ENCODE measurements at places on chromosomes 16 and 17.

- DNase-seq, result no peak
Observed at GRCh38 chr16:48215738-48216137, 28.4 kb upstream of the LONP2 start.

GRCh38 chr17:10200645-10201044, 2.2 kb upstream of the GAS7 start:
- no peak for DNase-seq

DNA sequence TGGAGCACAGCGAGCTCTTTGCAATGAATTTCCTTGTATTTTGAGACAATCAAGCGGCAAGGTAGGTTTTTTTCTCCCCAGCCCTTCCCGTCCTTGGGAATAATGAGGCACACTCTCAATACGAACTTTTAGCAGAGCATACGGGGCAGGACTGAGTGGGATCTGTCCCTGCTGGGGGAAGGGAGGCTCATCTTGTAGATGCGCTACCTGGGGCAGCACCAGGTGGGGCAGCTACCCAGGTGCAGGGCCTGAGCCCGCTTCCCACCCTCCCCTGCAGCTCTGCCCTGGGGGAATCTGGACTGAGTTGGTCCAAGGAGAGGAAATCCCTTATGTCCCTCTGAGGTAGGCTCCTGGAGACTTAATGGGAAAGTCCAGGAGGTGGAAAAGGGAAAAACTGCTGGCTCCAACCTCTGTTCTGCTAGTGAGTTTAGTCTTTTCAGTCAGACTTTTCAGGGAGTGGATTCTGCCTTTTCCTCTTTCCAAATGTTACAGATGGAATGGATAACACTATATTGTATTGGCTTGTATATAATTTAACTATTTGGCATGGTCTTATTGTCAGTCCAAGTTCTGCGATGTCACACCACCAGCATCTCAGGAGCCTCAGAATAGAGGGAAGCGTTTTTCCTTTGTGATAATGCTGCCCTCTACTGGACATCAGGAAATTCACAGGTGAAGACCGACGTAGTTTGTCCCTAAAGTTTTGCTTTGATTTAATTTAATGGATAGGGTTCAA, 9.6 kb upstream of the CES1 start:
- no peak for DNase-seq

- DNase-seq, result no peak
Observed at GRCh38 chr16:72554935-72555334, 383.0 kb upstream of the PMFBP1 start.

GRCh38 chr17:34443619-34444469, 80.8 kb upstream of the CCL1 start:
- DNase-seq, result peak; percentile 42

- DNase-seq, result no peak
Observed at GRCh38 chr16:63185235-63185780, 1149.1 kb upstream of the CDH8 start.

DNA sequence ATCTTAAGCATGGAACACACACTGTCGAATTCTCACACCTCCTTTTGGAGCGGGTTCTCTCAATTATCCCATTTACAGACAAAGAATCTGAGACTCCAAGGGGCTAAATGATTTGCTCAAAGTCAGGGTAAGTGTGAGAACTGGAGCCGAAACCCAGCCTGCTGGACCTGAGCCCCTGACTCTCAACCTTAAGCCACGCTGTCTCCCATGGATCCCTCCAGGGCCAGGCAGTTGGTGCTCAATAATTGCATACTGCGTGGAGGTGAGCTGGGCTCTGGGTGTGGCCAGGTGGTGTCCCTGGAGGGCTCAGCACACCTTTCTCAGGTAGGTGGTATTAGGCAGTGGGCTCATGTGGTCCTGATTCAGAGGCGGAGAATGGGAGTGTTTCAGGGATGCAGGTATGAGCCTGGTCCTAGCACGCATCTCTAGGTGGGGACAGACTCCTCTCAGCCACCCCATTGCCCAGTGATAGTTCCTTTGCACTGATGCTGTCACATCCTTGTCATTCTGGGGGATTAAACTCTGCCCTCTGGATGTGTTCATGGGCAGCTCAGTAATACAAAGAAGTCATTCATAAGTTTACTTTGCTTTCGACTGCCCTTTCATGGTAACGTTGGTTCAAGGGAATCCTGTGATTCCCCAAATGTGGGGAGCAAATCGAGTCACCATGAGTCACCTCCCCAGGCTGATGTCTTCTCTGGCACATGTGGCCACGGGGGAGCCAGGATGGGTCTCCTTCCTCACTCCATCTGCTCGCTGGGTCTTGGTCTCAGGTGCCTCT, 399.5 kb upstream of the TNRC6C start:
- no peak for DNase-seq

DNA sequence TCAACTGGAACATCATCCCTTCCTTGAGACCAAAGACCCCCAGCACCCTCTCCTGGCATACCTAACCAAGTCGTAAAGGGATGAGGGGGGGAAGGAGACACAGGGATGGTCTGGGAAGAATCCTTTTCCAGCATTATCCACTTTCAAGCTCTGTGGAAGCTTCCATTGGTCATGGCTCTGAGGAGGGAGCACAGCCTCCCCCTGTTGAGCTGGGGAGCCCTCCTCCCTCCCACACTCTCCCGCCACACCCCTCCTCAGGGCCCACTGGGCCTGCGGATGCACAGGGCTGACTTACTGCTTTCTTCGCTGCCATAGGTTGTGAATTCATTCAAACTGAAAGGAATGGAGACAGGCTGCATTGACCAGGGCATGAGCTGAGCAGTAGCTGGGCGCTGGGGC, 12.4 kb downstream of the CSF3 start:
- no peak for DNase-seq

DNA sequence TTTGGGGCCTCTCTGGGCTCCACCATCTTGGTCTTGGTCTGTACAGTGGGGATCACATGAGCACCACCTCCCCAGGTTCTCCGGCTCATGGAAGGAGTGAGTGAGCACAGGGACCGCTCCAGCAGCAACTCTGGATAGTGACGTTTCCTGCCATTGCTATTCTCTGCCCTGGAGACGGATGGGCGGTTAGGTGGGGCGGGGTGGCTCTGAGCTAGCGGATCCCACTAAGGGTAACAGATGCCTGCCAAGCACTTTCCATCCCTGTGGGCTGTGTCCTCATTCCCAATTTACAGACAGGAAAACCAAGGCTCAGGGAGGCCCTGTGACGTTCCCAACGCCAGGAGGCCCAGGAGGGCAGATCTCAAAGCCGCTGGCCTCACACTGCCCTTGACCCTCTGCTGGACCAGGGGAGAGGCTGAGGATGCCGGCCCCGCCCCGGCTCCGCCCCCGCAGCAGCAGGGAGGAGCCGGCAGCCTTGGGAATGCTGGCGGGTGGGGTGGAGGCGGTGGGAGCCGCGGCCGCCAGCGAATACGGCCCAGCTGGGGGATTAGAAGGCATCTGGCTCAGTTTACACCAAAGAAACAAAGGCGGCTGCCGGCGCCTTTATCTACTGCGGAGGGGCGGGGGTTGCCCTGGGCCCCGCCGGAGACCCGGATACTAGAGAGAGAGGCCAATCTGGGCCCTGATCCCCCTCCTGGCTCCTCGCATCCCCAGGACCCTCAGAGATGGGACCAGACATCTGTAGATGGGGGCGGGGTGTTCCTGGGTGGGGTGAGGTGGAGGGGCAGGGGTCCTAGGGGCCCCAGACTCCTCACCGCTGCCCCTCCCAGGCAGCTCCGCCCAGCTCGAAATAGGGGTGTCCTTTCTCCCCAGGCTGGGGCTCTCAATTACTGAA, 122.3 kb upstream of the CIBAR2 start:
- DNase-seq, result no peak

GRCh38 chr16:87464691-87465300, 28.0 kb downstream of the ZCCHC14 start:
- no peak for DNase-seq
